ENCODE measurements at places on chromosomes 7 and 10.

DNA sequence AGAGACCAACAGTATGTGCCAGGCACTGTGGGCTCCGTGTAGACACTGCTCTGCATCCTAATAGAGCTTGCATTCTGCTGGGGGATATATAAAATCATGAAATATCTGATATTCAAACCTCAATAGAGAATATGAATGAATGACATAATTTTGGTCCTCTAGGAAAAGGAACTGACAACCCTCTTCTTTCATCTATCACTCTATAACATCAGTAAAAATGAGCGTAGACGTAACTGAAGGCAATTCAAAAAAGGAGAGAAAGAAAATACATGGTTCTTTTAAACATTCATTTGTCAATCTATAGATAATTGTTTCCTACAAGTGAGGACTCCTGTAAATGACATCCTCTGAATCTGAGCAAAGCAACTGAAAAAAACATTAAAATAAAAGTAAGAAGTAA is 607.4 kb upstream of the LRRN3 start:
- DNase-seq: no peak

DNA sequence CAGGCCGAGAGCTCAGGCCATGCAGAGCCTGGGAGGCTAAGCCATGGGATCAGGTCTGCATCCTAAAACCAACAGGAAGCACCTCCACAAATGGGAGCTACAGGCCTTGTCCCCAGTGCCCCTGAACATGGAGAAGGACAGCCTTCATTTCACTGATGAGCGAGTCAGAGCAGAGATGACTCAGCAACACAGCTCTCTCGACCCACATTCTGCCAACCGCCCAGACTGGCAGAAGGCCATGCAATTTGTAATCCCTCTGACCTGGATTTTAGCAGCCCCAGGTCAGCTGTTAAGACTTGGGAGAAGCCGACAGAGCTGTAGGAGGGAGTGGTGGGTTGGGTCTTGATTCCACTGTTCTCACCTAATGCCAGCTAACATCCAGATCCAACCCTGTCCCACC is 25.5 kb downstream of the VOPP1 start:
- peak; percentile 69 for DNase-seq

- no peak for DNase-seq
Observed at GRCh38 chr10:128871671-128872231, 595.3 kb upstream of the MGMT start.

- no peak for DNase-seq
Observed at GRCh38 chr10:775245-776075, 86.0 kb upstream of the DIP2C start.

DNA sequence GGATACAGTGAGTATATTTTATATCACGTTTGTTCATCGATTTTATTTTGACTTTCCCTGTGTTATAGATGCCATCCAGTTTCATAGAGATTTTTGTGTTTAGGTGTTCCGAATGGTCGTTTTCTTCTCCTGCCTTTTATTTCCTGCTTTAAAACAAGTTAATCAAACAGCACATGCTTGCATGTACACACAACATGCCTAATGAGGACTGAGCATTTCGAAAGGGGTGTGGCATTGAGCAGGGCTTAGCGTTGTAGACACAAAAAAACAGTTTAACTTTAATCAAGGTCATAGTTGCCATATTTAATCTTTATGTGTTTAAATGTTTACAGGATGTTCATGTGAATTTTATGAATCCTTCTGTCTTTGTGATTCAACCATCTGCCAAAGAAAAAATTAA is 430.5 kb upstream of the GALNT17 start:
- no peak for DNase-seq

DNA sequence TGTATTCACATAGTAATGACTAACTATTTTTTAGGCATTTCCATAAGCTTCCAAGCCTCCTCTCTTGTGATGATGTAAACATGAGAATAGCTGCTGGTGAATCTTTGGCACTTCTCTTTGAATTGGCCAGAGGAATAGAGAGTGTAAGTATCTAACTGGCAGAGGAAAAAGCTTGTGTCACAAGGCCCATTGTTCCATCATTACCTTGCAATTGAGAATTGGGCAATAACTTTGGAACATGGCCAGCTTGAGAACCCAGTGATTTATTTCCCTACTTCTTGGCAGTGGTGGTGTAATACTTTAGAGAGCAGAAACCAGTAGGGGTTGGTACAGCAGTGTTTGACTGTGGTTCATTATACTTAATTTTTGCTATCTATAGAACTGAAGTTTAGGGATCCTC is 12.0 kb downstream of the IFRD1 start:
- DNase-seq: no peak

GRCh38 chr10:44300666-44301649 is 83.9 kb downstream of the CXCL12 start:
- peak; percentile 33 for DNase-seq

DNA sequence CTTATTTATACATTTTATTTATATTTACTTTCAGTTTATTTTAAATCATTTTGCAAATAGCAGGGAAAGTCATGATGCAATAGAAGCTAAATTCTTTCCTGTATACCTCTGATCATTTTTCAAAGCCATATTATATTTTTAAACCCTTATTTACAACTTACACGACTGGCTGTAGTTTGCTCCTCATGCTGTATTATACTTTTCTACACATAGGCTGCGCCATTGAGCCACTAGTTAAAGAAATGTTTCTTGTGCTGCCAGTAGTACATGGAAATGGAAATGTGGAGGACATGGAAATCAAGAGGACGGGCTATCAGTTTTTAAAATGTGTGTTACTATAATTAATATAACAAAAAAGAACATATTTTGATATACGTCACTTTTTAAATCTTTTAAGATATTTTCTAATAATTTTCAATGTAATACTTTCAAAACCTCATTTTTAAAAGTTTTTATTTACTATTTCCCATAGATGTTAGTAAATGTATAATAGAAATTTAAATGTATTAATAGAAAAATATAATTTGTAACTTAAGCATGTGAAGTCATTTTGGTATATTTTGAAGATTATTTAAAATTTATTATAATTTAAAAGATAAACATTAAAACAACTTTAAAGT is 118.5 kb downstream of the VTI1A start:
- no peak for DNase-seq

- DNase-seq: no peak
Observed at GRCh38 chr10:71611131-71611530, 108.4 kb downstream of the C10orf105 start.

DNA sequence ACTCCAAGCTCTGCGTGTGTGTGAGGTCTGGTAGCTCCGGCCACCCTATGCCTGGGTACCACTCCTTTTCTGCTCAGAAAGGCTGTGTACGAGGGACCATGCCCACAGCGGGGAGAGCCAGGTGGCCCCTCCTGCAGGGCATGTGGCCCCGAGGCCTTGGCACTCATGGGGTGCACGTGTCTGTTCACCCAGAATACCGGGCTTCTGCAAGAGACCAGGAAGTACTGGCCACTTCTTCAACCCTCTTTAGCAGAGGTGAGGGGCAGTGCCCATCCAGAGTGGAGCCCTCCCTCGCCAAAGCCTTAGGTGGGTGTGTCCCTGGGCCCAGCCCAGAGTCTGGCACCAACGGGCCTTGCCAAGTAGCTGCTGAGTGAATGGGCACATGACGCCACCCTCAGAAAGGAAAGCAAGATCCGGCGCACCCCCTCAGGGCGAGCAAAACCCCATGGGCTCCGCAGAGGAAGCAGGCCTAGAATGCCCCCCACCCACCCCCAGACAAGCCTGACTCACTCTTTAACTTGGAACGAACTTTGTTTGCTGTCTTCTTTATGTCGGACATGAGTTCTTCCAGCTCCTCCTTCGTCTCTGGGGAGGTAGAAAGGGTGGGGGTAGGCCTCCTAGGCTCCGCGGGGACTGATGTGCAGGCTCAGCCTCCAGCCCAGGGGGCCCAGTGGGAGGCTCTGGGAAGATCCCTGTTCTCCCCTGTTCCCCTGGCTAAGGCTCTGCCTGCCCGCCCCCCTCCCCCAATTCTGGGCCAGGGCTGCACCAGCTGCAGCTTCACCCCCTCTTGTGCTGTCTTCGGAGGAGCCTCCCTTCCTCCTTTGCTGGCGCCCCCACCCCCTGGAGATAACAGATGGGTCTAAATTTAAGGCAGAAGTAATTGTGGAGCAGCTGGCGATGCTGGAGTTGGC is 14.6 kb downstream of the STX1A start:
- DNase-seq: no peak

GRCh38 chr7:103833401-103833800 is 156.1 kb downstream of the RELN start:
- no peak for DNase-seq

- DNase-seq: peak; percentile 81
Observed at GRCh38 chr10:119449760-119450461, 92.6 kb downstream of the RGS10 start.

DNA sequence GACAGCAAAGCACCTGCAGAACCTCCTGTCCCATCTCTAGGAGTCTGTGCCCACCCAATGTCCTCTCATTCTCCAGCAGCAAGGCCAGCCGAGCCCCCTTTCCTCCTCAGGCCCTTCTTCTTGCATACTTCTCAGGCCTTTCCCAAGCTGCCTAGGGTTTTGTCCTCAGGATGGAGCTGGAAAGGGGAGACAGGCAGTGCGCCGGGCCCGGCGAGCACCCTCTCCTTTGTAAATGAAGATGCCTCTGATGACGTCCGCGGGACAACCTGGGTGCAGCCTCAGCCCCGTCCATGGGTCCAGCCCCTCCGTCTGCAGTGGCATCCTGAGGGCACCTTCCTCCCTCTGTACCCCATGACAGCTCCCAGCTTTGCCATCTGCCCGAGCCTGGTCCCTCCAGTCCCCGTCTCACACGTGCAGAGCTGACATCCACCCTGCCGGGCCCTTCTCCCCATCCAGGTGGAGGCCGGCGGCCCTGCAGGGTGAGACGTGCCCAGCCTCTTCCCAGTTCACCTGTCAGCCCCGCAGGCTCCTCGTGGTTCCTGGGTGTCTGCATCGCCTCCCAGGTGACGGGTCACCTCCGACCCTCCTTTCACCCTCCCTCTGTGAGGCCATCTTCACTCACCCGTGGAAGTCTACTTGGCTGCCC is 36.4 kb downstream of the JAKMIP3 start:
- DNase-seq: no peak

DNA sequence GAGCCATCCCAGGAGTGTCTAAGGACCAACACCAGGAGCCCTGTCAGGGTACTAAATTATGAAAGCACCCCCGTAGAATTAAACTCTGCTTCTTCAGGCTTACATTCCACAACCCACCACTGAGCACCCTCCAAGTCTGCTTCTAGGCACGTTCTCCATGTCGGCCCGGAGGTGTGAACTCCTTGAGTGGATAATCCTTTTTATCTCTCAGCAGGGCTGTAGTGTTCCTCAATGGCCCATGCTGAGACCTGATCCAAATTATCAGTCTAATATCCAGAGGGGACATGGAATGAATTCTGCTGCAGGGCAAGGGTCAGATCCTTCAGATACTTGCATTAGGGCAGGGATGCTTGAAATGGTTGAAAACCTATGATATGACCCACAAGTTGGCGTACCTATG is 55.9 kb upstream of the TARP start:
- no peak for DNase-seq

- DNase-seq: peak; percentile 42
Observed at GRCh38 chr10:3068968-3069737, 1.8 kb downstream of the PFKP start.

DNA sequence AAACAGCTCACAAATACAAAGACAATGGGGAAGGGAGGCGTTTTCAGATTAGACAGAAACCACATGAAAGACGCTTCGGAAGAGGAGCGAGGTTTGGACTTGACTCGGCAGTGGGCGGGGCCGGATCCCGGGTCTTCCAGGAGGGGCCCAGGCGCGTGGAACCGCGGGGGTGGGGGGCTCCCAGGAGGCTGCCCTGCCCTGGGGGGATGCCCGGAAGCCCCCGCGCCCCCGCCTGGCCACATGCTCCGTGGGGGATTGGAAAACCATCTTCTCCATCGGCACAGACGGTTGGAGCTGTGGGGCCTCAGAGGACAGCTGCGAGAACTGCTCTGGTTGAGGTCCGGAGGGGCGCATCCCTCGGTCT is 186.0 kb upstream of the SHH start:
- DNase-seq: no peak

GRCh38 chr10:921471-922414 is 9.8 kb downstream of the LARP4B start:
- peak; percentile 90 for DNase-seq

DNA sequence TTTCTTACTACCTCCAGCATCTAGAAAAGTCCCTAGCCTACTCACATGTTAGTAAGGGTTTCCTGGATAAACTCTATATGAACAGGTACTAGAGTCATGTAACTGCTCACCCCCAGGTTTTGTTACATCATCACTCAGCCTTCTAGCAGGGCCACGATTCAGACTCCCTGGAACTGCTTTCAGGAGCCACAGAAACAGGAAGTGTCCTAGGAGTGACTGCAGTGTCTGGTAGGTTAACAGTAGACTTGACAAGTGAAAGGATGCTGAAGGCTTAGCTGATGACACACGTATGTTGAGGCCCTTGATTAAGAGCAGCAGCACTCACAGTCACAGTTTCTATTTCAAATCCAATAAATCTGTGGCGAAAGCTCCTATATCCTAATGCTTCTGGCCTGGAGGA is 101.2 kb downstream of the DNMBP start:
- DNase-seq: no peak

GRCh38 chr10:70051848-70052247 is 798 bp upstream of the MACROH2A2 start:
- no peak for DNase-seq
